ENCODE measurements at places on chromosomes 12 and 14. TPM values are rescaled to one million over a fixed set of nuclear protein-coding genes. Genes with fewer than 3 reads are reported as not detected.
A peak's percentile ranks its signal among the peaks of the same experiment; 100 is the strongest.

DNA sequence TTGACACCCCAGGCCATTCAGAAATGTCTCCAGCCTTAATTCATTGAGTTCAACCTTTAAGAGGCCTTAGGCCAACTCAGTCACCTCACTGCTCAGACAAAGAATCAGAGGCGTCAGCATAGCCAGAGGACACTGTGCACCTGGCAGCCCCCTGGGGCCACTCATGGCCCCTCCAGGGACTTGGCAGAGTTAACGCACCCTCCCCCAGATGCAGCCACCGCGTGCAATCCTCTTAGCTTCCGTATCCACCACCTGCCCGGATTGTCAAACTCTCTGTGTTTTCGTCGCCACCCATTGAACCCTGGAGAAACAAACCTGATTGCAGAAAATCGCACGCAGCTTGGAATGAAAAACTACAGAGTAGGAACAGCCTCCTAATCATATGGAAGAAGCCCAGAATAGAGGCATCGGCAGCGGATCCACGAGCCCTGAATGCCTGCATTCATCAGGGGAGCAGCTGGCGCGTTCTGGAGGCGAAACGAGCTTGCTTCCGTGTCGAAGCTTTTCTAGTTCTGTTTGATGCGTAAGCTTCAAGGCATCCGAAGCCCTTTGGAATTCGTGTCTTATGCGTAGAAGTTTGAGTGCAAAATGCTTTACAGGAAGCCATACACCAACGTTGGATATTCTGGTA lies 22.4 kb downstream of the BRI3BP start:
- no peak for DNase-seq
- peaks cover 4% of the 10 kb centered on the region for H3K36me3 ChIP-seq
- no peak overlapping the region for H3K27ac ChIP-seq

- no peak overlapping the region for H3K27ac ChIP-seq
- H3K4me1 ChIP-seq: peaks cover 29% of the 10 kb centered on the region
- no peaks in the 10 kb centered on the region for H3K27me3 ChIP-seq
- no peak overlapping the region for H3K4me3 ChIP-seq
These were observed 137.0 kb upstream of the HIF1A start for GRCh38 chr14:61558271-61558670.

- no peak overlapping the region for H3K4me3 ChIP-seq
- no peaks in the 10 kb centered on the region for H3K4me1 ChIP-seq
- no peaks in the 10 kb centered on the region for H3K36me3 ChIP-seq
- DNase-seq: no peak
- peaks cover 33% of the 10 kb centered on the region for H3K27me3 ChIP-seq
These were observed 26.0 kb upstream of the RIMBP2 start for GRCh38 chr12:130742112-130742511.

- no peaks in the 10 kb centered on the region for H3K4me1 ChIP-seq
- H3K27me3 ChIP-seq: no peaks in the 10 kb centered on the region
- H3K27ac ChIP-seq: no peak overlapping the region
These were observed 220.6 kb upstream of the TMEM260 start for GRCh38 chr14:56358851-56359614.

TWF1 gene
- total RNA-seq: 60.7 TPM

DNA sequence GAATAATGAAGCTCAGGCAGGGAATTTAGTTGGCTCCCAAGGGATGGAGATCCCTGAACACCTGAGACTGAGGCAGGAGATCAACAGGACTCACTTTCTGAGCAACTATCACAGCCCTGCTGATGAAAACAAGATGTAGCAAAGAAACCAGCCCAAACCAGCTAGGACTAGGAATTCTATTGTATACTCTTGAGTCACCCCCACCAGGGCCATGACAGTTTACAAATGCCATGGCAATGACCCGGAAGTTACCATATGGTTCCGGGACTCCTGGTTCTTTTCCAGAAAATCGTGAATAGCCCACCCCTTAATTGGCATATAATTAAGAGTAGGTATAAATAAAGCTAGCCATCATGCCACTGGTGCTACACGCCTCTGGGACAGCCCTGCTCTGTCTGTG lies 46.0 kb upstream of the OASL start:
- H3K27ac ChIP-seq: no peak overlapping the region
- H3K27me3 ChIP-seq: no peaks in the 10 kb centered on the region
- no peak overlapping the region for H3K4me3 ChIP-seq
- peaks cover 15% of the 10 kb centered on the region for H3K4me1 ChIP-seq
- no peaks in the 10 kb centered on the region for H3K36me3 ChIP-seq
- DNase-seq: no peak

DNA sequence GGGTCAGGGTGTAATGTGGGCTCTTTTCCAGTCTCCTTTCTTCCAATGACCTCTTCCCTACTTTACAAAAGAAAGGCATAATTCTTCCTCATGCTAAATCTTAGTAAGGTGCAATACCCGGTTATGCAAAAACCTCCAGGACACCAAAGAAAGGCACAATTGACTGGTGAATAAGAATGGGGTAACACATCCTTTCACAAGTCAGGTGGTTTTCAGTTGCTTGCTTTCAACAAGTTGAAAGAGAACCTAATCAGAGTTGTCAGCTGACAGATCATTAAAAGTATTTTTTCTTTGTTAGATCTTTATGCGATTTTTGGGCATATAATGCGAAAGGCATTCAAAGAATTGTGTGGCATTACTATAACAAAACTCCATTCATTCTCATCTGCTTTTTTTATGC lies 1.3 kb upstream of the AEBP2 start:
- no peak overlapping the region for H3K27ac ChIP-seq
- H3K36me3 ChIP-seq: no peaks in the 10 kb centered on the region
- no peaks in the 10 kb centered on the region for H3K27me3 ChIP-seq
- no peak for DNase-seq
- H3K4me1 ChIP-seq: peaks cover 19% of the 10 kb centered on the region

GRCh38 chr12:13970803-13971202 lies 10.6 kb downstream of the GRIN2B start:
- DNase-seq: no peak
- no peaks in the 10 kb centered on the region for H3K36me3 ChIP-seq
- H3K27me3 ChIP-seq: peaks cover 6% of the 10 kb centered on the region
- no peak overlapping the region for H3K4me3 ChIP-seq
- H3K27ac ChIP-seq: no peak overlapping the region
- no peaks in the 10 kb centered on the region for H3K4me1 ChIP-seq

DEPDC4 gene
- total RNA-seq: not detected

METTL3 gene
- total RNA-seq: 46.5 TPM

OTOGL gene
- total RNA-seq: not detected

ACOT6 gene
- total RNA-seq: not detected

SRSF9 gene
- 124 TPM for total RNA-seq

- no peak for DNase-seq
- H3K36me3 ChIP-seq: no peaks in the 10 kb centered on the region
- H3K27me3 ChIP-seq: no peaks in the 10 kb centered on the region
- no peak overlapping the region for H3K4me3 ChIP-seq
These were observed 44.8 kb downstream of the FBXW8 start for GRCh38 chr12:116955382-116956021.

DNA sequence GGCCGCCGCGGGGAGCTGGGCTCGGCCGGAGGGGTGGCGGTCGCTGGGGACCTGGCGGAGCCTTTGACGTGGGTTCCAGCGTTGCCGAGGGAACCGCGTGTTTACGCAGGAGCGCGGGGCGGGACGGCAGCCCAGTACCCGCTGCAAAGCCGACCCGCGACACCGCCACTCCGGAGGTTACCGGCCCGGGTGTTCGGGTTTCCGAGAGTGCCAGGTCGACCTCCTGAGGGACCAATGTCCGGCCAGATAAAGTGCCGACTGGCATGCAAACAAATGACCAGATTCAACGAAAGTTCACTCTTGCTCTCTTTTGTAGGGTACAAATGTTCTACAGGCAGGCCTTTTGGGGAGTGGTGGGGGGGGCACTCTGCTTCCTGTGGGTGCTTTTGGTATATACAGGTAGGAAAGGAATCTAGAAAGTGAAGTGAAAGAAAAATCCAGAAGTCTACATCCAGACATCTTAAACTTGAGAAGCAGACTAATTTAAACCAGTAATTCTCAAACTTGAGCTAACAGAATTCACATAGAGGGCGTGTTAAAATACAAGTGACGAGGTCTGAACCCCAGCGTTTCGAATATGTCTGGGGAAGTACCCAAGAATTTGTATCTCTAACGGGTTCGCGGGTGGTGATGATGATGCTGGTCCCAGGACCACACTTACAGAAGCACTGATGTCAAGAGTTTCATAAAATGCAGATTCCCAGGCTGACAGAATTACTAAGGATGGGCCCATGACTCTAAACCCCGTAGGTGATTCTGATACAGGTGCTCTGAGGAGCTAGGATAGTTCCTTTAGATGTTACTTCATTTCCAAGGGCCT lies at the start of gene GPR135:
Gene GPR135 (minus strand): TSS at position 65 of the 820 bp plus-strand sequence. CDS start 154 bp downstream, outside the sequence.
- no peaks in the 10 kb centered on the region for H3K27me3 ChIP-seq
- H3K4me1 ChIP-seq: peaks cover 11% of the 10 kb centered on the region
- H3K27ac ChIP-seq: peak within 1 kb of the TSS; percentile 79
- peaks cover 2% of the 10 kb centered on the region for H3K36me3 ChIP-seq

DNA sequence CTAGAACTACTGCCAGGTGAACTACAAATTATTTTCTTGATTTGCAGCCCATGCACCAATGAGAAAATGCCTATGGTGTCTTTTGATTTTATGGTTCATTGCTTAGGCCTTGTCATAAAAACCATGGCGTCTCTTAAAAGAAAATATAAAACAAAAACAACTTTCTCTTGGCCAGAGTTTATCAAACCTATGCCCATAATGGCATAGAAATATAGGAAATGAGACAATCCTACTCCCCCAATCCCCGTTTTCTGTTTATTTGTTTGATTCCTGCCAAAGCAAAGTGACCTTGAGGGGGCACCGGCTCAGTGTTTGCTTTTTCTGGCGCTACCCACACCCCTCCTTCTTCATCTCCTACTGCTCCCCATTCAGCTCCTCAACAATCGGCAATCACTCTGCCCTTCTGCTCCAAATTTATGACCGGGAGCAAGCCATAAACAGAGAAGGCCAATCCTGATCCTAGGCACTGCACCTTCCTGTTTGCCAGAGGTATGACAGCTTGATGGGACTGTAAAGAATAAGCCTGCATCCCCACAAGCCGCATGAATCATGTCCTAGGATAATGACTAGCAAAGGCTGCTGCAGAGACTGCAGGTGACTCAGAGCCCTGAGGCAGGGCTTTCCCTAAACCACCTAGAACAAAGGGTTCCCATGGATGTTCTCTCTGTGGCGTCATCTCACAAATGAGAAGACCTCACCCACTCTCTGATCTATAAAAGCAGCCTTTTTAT lies 874.9 kb downstream of the NRXN3 start:
- no peaks in the 10 kb centered on the region for H3K36me3 ChIP-seq
- DNase-seq: no peak
- no peak overlapping the region for H3K4me3 ChIP-seq

- no peak overlapping the region for H3K4me3 ChIP-seq
- H3K4me1 ChIP-seq: no peaks in the 10 kb centered on the region
- no peak for DNase-seq
- H3K27ac ChIP-seq: no peak overlapping the region
These were observed 19.6 kb downstream of the CCDC60 start for GRCh38 chr12:119354172-119354571.

GRCh38 chr14:96363751-96364336 lies 518 bp downstream of the GSKIP start:
- H3K36me3 ChIP-seq: peaks cover 2% of the 10 kb centered on the region
- peak overlapping the region; percentile 90 for H3K27ac ChIP-seq
- H3K4me3 ChIP-seq: peak overlapping the region; percentile 92
- H3K4me1 ChIP-seq: peaks cover 44% of the 10 kb centered on the region
- H3K27me3 ChIP-seq: no peaks in the 10 kb centered on the region

DNA sequence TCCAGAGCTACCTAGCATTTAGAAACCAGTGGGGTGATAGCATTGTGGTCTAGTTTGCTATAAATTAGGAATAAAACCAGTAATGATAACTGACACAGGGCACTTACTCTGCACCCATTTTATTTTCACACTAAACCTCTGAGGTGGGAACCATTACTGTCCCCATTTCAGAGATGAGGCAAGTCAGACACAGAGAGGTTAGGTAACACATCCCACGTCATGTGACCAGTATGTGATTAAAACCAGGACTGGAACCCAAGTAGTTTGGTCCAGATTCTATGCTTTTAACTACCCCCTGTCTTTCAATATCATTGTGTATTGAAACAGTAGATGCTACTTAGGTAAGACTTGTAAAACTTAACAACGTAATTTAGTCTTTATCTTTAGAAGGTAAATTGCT lies 110.2 kb downstream of the PLXNC1 start:
- H3K27me3 ChIP-seq: no peaks in the 10 kb centered on the region
- peaks cover 13% of the 10 kb centered on the region for H3K4me1 ChIP-seq
- no peak overlapping the region for H3K27ac ChIP-seq
- no peak for DNase-seq
- H3K4me3 ChIP-seq: no peak overlapping the region

GRCh38 chr14:99793213-99794150 lies at the start of gene EML1:
Gene EML1, plus strand, starts transcription at chr14:99793413. Its CDS starts 64 bp downstream, at chr14:99793477.
- peaks cover 14% of the 10 kb centered on the region for H3K4me1 ChIP-seq
- peak; percentile 74 for DNase-seq
- H3K4me3 ChIP-seq: peak within 1 kb of the TSS; percentile 89
- peaks cover 30% of the 10 kb centered on the region for H3K27me3 ChIP-seq
- H3K36me3 ChIP-seq: no peaks in the 10 kb centered on the region

DNA sequence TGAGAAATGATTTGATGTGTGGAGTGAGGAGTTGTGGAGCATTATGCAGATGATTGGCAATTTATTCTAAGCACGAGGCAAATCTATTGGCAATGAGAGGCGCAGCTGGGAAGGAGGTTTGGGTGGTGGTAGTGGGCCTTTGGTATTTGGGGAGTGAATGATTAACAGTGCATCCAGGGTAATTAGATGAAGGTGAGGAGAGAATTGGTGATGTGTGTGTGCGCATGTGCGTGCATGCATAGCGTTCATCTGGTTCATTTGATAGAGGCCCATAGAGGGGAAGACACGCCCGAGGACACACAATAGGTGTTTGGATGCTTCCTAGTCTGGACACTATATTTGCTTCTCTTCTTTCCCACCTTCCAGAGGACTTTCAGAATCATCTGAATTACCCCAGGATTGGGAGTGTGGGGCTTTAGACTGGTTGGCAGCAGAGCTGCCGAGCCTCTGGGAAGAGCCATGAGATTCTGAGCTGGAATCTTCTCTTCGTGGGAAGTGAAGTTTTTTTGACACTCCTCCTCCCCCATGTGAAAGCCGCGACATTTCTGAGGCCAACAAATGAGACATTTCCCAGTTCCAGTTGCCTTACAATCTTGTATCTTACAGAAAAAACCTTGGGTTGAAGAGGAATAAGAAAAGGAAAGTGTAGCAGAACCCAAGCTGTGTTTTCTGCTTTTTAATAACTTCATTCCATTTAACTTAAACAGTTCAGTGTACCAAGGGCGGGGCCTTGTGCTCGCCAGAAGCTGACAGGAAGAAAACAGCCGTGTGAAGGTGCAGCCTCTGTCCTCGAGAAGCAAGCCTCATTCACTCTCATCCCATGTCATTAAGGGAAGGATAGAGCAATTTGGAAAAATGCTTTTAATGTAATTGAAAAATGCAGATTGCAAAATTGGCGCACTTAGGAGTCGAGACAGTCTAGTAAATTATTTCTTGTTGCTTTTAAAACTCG lies 65.2 kb downstream of the SLC25A47 start:
- DNase-seq: no peak
- H3K36me3 ChIP-seq: peaks cover 2% of the 10 kb centered on the region
- H3K4me1 ChIP-seq: peaks cover 37% of the 10 kb centered on the region
- no peak overlapping the region for H3K4me3 ChIP-seq
- H3K27me3 ChIP-seq: no peaks in the 10 kb centered on the region
- no peak overlapping the region for H3K27ac ChIP-seq

Measured in T-helper 17 cell (primary cell).